Left forelimb (tissue), 1 donor: ENCODE measurements at places on chromosomes 6 and 20.

GRCh38 chr6:47076422-47077344 is 34.6 kb upstream of the ADGRF1 start:
- no peak for DNase-seq

GRCh38 chr20:41865938-41866337 is 247.8 kb upstream of the CHD6 start:
- no peak for DNase-seq

DNA sequence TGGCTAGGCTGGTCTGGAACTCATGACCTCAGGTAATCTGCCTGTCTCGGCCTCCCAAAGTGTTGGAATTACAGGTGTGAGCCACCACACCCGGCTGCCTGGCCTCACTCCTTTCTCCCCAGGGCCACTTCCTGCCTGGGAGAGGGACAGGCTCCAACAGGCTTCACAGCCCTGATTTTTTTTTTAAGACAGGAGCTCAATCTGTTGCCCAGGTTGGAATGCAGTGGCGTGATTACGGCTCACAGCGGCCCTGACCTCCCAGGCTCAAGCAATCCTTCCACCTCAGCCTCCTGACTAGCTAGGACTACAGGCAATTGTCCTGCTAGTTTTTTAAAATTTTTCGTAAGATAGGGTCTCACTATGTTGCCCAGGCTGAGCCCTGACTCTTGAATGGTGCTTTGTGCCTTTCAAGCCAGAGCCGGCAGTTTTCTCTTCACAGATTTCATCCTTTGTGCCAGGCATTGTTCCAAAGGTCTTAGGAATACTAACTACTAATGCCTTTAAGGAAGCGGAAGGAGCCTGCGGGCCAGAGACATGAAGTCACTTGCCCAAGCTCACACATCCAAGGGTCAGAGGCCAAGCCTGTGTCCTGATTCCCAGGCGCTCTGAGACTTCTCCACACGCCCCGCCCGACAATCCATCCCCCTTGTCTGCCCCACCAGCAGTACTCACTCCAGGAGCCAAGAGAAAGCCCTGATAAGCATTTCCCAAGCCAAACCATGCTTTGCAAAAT is 19.2 kb downstream of the CAPN11 start:
- DNase-seq = peak; percentile 49

- no peak for DNase-seq
These were observed 28.1 kb upstream of the TRAF3IP2 start for GRCh38 chr6:111633822-111634221.

- no peak for DNase-seq
These were observed 7.0 kb upstream of the NKAIN4 start for GRCh38 chr20:63261060-63261794.

DNA sequence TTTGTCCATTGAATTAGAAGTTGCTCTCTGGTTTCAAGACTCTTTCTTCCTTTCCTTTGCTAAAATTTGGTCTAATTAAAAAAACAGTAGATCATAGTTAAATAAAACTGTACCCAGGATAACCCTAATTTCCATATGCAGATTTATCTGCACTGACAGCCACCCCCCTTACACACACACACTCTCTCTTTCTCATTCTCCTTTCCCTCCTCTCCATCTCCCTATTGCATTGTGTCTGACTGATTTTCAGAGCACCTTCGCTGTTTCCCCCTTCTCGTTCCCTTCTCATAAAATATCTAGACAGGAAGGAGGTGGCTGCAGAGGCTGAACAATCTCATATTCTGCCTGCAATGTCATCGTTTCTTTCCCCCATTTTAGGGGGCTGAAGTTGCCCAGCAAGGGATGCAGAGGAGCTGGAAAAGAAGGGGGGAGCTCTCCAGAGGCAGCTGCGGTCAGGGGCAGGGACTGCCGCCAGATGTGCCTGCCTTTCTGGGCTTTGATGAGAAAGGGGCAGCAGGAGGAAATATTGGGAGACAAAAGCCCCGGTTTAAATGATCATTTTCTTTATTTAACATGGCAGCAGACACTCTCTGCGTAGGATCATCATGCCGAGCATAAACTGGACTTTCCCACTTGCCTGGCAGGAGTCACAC is 22.5 kb upstream of the MMS22L start:
- no peak for DNase-seq

GRCh38 chr20:64083378-64083803 is 807 bp downstream of the LKAAEAR1 start:
- peak; percentile 84 for DNase-seq

DNA sequence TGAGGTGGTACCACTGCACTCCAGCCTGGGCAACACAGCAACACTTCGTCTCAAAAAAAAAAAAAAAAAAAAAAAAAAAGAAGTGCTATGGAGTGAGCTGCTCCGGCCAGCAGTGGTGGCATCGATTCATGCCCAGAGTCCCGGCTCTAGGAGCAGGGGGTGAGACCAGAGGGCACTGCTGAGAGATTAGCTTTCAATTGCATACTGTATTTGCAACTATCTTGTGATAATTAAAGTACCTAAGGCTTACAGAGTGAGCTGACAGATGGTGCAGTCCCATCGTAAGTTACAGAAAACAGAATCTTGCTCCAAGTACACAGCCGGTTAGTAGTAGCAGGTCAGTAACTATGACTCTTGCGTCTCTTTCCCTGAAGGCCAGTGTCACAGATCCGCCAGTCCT is 31.5 kb downstream of the TMEM14B start:
- no peak for DNase-seq

DNA sequence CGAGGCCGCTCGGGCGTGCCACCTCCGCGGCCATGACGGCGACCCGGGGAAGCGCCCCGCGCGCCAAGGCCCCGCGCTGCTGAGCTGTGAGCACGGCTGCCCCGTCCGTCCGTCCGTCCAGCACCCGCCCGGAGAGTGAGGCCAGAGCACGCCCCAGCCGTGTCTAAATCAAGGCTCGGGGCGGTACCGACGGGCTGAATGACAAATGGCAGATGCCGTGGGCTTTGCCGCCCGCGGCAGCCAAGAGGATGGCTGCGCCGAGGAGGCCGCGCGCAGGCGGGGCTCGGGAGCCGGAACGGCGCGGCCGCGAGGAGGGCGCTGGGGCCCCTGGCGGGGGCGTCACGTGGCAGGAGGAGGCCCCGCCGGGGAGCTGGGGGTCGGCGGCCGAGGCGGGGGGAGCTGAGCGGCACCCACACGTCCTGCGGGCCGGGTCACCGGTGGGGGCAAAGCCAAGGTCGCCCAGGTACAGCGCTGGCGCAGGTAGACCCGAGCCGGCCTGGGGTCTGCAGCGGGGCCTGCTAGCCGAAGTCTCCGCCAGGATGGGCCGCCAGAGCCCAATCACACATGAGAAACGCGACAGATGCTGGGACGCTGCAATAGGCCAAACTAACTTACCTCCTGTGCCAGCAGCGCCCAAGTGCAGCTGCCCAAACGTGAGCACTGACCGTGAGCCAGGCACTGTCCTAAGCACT is at the start of gene PLAGL1:
TSS of gene PLAGL1 (minus strand) at position 140 of the 692 bp plus-strand sequence. CDS start 60,123 bp downstream, outside the sequence.
- peak; percentile 85 for DNase-seq

- no peak for DNase-seq
These were observed 37.8 kb downstream of the HCRTR2 start for GRCh38 chr6:55212156-55212555.

GRCh38 chr6:43743682-43744381 is 26.2 kb upstream of the VEGFA start:
- DNase-seq = peak; percentile 31
